ENCODE measurements at places on chromosomes 12 and 14.

DNA sequence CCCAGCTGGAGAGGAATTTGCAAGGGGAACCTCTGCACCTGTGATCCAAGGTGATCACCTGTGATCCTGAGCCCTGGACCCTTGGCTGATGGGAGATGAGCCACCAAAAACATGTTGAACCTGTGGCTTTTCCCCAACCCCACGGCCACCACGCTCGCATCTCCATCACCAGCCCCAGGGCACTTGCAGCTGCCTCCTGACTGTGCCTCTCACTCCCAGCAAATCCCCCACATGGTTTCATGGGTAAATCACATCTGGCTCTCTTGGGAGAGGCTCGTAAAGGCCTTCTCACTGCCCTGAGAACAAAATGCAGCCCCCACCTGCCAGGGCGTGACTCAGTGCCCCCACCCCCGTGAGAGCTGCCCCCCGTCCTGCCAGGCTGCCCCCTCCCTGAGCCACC, 76.0 kb downstream of the RFLNA start:
- no peak for DNase-seq

- DNase-seq, result no peak
Measured at GRCh38 chr14:52730709-52731111, 744 bp downstream of the STYX start.

GRCh38 chr12:130555628-130556485, 160.2 kb downstream of the RIMBP2 start:
- DNase-seq, result peak; percentile 97

DNA sequence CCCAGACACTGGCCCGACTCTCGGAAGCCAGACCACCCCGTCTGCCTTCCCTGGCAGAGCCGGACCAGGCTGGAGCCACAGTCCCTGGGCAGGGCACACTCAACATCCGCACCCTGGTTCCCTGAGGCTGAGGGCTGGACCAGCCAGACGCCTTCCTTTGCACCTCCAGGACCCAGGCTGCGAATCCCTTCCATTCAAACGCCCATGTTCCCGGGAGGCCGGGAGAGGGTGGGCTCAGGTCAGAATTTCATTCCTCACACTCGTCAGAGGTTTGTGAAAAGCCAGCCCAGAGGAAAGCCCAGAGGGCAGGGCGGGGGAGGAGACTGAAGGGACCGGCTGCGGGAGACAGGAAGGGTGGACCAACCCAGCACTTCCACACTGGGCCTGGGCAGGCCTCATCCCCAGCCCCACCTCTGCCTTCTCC, 58.7 kb downstream of the LRRC74A start:
- DNase-seq, result no peak

DNA sequence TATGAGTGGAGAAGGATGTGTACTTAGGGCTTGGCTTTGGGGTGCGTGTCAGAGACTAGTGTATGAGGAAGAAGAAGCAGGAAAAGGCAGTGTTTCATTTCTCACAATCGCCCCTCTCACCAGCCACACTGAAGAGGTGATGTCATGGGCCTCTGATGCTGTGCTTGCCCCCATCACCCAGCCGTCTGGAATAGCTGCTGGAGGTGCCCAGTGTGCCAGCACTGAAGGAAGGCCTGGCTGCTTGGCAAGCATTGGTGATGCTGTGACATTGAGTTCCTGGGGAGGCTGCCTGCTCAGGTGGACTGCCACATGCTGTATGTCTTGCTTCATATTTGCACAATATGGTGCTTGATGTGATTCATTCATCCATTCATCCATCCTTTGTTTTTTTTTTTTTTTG, 56.2 kb downstream of the CRADD start:
- DNase-seq, result no peak

GRCh38 chr12:11630046-11630706, 19.3 kb upstream of the ETV6 start:
- peak; percentile 33 for DNase-seq

GRCh38 chr12:42669553-42669952, 80.0 kb upstream of the PRICKLE1 start:
- no peak for DNase-seq

DNA sequence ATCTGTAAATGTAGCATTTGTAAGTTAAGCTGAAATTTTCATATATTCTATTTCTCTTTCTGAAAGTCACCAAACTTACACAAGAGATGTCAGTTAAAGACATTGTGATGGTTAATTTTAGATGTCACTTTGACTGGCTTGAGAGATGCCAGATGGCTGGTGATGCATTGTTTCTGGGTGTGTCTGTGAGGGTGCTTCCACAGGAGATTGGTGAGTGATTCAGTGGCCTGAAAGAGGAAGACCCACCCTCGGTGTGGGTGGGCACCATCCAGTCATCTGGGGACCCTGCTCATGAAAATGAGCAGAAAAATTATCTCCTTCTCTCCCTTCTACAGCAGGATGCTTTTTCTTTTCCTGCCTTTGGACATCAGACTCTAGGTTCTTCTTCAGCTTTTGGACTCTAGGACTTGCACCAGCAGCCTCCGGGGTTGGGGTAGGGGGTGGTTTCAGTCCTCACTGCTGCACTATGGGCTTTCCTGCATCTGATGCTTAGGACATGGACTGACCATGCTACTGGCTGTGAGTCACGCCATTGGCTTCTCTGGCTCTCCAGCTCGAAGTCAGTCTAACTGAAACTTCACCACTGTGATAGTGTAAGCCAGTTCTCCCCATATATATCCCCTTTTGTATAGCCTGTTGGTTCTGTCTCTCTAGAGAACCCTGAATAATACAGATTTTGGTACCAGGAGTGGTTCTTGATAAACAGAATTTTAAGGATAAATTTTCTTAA, 20.9 kb downstream of the PDE6H start:
- no peak for DNase-seq

- DNase-seq, result no peak
Measured at GRCh38 chr12:12901158-12901791, 9.9 kb downstream of the GPRC5A start.

GRCh38 chr12:125184213-125184967, 119.2 kb downstream of the AACS start:
- DNase-seq, result no peak

- no peak for DNase-seq
Measured at GRCh38 chr12:85573635-85574214, 262.5 kb downstream of the RASSF9 start.

- DNase-seq, result peak; percentile 74
Measured at GRCh38 chr12:1936406-1937320, 18.2 kb upstream of the CACNA2D4 start.

DNA sequence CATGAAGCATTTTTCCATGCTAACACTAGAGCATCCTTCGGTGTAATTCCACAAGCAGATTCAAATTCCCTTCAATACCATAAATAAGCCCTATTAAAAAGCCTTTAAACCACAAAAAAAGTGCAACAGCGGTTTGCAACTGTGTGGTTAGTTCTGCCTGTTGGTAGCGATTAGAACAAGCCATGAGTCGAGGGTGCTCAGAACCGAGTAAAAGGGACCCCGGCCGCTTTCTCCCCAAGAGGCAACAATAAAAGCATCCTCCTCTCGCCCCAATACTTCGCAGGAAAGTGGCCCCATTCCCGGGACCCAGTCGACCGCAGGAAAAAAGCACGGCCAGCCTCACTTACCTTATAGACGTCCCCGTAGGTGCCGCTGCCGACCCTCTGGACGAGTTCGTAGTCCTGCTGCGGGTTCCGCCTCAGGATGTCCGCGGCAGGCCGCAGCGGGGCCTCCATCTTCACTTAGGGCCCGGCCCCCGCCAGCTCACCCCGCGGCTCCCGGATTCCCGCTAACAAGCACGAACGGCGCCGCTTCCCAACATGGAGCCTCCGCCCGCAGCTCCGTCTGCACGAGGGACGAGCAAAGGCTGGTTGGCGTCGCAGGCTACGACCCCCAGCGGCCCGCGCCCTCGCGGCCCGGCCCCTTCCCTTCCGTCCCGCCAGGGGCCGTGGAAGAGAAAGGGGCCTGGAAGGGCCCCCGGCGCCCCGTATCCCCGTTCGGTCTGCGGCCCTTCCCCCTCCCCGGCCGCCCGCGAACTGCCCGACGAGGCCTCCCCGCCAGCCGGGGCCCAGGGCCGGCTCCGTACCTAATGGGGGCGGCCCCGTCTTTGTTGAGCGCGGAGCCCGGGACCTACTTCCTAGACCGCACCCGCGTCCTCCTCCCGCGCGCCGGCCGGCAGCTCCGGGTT, 521 bp downstream of the MAP4K5 start:
- peak; percentile 52 for DNase-seq

DNA sequence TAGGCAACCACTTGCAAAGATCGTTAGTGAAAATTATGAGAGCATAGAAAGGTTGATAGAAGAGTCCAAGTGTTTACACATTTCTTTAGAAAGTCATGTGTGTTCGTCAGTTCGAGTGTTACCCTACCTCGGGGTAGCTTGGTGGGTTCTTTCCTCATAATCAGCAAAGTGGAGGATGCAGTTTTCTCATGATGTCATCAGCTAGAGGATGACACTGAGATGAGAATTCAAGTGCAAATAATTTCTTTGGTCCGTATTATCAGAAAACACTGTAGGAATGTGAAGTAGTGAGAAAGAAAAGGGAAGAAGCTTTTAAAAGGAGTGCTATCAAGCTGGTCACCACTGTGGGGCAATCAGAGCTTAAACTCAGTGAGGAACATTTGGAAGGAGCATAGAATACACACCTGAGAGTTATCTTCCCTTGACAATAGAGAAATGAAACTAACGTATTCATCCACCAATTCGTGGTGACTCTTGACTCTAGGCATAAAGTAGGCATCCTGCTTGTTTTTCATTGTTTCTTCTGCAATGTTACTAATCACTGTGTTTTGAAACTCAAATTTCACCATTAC, 1340.9 kb upstream of the TMEM132C start:
- DNase-seq, result no peak

DNA sequence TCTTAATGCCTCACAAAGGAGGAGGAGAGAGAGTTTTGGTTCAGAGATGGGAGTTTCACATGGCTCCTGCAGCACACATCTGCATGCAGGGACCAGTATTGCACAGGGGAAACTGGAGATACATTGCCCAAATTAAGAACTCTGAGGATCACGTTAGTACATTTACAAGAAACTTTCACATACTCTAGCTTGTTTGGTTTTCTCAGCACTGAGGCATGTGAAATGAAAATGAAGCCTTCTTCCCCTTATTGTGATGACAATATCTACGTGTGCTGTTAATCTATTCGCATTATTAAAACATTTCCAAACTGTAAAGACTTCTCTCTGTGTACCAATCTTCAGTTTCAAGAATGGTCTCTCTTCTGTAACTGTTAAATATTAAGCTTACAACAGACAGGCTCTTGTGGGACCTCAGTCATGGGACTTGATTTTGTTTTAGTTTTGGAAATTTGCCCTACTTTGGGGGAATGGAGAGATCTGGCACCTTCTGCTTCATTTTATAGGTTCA, 124.7 kb downstream of the DAAM1 start:
- no peak for DNase-seq

DNA sequence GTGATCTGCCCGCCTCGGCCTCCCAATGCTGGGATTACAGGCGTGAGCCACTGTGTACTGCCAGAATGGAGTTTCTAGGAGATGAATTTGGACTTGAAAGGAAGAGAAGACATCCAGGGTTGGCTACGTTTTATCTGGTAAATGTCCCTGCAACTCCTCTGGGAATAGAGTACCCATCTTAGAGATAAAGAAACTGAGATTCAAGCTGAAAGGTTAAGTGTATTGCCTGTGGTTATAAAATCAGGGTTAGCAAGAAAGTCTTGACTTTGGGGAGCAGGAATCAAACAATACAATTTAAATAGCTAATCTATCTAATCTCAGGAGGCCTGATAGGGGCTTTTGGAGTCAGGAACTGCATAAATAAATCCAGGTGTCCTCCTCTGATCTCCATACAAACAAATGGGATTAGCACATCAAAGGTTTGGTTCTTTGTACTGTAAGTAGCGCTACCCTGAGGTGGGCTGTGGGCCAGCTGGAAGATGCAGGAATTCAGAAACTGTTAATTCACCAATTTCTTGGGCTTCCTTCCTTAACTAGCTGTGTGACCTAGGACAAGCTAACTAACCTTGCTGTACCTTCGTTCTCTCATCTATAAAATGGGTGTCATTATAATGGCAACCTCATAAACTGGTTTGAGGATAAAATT, 45.1 kb downstream of the TBX3 start:
- no peak for DNase-seq

GRCh38 chr14:61574514-61574807, 120.9 kb upstream of the HIF1A start:
- no peak for DNase-seq

DNA sequence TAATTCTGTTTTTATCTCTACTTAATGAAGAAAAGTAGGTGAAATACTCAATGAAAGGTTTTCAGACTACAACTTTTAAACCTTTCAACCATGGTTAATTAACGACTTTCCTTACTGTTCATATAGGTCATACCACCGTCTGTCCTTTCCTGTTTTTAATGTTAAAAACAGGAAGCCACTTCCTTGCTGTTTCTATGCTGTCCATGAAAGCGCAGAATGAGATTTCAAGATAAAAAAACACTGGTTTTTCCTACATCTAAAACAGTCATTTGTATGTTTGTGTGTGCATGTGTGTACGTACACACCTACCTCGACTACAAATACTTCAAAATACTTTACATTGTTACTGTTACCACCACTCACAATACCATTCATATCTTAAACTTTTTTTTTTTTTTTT, 27.3 kb downstream of the SPTLC2 start:
- DNase-seq, result no peak

- no peak for DNase-seq
Measured at GRCh38 chr14:61215222-61216020, 65.7 kb downstream of the TMEM30B start.

DNA sequence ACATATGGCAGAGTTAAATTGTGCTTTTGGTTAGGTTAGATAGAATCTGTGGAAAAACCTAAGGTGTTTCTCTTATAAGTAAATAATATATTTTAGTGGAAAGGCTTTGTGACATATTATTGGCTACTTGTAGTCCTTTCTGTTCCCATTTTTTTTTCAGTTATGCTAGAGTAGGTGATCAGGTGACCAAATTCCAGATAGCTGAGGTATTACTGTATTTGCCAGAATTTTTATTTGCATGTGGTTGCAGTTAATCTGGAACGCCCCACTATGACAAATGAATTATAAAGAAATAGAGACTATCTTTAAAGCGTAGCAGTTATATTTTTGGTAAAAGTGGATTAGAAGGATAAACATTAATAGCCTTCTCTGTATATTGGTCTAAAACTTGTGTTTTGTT, 52.0 kb downstream of the ARHGAP5 start:
- no peak for DNase-seq

GRCh38 chr12:104521731-104522130, 65.0 kb downstream of the CHST11 start:
- DNase-seq, result no peak

GRCh38 chr12:109932878-109933503, 32.9 kb downstream of the TCHP start:
- DNase-seq, result no peak
